ENCODE measurements at places on chromosomes 11 and 22.

DNA sequence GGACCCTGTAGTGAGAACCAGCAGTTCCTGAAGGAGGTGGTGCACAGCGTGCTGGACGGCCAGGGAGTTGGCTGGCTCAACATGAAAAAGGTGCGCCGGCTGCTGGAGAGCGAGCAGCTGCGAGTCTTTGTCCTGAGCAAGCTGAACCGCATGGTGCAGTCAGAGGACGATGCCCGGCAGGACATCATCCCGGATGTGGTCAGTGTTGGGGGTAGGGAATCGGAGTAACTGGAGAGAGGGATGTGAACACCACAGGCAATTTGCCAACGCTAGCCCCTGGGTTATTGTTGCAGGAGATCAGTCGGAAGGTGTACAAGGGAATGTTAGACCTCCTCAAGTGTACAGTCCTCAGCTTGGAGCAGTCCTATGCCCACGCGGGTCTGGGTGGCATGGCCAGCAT is 19.9 kb downstream of the MADD start:
- DNase-seq, result no peak

- no peak for DNase-seq
Observed at GRCh38 chr11:8767466-8768142, 85.0 kb downstream of the RPL27A start.

DNA sequence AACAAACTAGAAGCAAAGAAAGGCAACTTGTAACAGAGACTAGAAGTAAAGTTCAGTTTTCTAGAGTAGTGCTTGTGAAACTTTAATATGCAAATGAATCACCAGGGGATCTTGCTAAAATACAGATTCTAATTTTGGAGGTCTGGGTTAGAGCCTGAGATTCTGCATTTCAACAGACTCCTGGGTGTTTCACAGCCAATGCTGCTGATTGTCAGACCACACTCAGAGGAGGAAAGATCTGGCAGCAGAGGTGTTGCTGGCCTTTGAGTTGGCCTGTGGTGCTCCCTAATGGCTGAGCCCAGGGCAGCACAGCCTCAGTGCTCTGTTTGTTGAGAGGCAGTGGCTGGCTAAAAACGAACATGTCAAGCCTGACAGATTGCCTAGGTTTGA is 5.4 kb downstream of the CRY2 start:
- DNase-seq, result no peak

GRCh38 chr11:14148653-14149273 is 186.2 kb downstream of the SPON1 start:
- DNase-seq, result peak; percentile 45

DNA sequence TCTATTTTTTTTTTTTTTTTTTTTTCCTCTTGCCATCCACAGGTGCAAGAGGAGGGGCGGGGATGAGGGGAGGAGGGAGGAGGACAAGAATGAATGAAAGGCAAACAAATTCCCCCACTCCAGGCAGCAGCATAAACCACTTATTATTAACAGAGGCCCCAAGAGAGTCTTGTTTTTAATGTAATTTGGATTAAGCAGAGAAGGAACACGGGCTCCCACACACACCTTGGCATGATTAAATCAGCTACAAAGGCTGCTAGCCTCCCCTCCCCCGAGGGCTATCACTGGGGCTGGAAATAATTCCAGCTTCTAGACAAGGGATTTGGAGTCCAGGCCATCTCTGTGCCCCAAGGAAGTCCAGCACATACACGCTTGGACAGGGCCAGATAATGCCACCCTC is 93.4 kb upstream of the DRD2 start:
- DNase-seq, result no peak
